Lung (tissue), 17 donors: ENCODE measurements at places on chromosomes 11 and 22. TPM values are rescaled to one million over a fixed set of nuclear protein-coding genes. Genes with fewer than 3 reads are reported as not detected.

Gene SLC22A25
- not detected for total RNA-seq

DNA sequence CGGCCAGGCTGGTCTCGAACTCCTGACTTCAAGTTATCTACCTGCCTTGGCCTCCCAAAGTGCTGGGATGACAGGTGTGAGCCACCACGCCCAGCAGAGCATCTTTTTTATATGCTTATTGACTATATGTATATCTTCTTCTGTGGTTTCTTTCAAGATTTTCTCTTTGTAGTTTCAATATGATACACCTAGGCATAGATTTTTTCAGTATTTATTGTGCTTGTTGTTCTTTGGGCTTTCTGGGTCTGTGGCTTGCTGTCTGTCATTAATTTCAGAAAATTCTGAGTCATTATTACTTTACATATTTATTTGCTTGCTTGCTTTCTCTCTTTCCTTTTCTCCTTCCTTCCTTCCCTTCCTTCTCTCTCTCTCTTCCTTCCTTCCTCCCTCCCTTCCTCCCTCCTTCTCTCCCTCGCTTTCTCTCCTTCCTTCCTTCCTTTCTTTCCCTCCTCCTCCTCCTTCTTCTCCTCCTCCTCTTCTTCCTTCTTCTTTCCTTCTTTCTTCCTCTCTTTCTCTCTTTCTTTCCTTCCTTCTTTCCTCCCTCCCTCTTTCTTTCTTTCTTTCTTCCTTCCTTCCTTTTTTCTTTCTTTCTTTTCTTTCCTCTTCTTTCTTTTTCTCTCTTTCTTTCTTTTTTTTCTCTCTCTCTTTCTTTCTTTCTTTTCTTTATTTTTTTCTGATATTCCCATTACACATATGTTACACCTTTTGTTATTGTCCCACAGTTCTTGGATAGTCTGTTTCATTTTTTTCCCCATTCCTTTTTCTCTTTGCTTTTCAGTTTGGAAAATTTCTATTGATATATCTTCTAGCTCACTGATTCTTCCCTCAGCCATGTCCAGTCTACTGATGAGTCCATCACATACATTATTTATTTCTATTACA, 10.9 kb upstream of the DCHS1 start:
- DNase-seq: no peak

DNA sequence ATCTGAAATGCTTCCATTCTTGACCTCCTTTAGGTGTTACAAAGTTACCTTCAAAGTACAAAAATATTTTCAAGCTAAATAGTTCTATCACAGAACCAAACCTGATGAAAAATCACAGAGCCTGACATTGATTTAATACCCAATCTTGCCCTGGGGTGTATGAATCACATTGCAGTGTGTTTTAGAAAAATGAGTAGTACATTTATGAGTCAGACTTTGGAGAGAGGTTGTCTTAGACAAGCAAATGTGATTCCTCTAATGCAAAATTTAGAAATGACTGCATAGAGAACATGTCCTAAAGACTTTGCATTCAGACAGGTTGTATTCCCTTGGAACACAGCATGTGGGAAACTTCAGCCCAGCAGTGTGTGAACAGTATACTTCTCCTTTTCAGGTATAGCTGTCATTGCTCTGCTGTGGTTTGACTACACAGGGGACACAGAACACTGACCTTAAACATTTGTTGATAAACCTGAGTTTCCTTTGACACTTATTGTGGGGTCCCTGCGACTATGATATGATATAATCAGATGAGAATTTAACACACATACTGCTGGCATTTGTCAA, 972.1 kb downstream of the JRKL start:
- DNase-seq: no peak

DNA sequence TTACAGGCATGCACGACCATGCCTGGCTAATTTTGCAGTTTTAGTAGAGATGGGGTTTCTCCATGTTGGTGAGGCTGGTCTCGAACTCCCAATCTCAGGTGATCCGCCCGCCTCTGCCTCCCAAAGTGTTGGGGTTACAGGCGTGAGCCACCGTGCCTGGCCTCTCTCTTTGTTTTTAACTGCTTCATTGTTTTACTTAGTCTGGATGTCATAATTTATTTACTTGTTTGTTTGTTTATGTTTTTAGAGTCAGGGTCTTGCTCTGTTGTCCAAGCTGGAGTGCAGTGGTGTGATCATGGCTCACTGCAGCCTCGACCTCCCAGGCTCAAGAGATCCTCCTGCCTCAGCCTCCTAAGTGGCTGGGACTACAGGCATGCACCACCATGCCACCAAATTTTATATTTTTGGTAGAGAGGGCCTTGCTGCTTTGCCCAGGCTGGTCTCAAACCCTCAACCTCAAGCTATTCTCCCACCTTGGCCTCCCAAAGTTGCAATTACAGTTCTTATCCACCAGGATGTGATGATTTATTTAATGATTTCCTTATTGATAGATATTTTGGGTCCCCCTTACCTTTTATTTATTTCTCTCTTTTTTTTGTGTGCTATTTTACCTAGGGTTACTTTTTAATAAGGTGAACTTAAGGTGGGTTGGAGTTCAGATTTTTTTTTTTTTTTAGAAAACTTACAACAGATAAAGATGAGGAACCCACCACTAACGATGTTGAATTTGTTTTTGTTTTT, 52.6 kb upstream of the ADA2 start:
- DNase-seq: no peak
